Mucosa of descending colon (tissue), 3 donors: ENCODE measurements at places on chromosomes 5 and 9. TPM values are rescaled to one million over a fixed set of nuclear protein-coding genes. Genes with fewer than 3 reads are reported as not detected.
A peak's percentile ranks its signal among the peaks of the same experiment; 100 is the strongest.

DNA sequence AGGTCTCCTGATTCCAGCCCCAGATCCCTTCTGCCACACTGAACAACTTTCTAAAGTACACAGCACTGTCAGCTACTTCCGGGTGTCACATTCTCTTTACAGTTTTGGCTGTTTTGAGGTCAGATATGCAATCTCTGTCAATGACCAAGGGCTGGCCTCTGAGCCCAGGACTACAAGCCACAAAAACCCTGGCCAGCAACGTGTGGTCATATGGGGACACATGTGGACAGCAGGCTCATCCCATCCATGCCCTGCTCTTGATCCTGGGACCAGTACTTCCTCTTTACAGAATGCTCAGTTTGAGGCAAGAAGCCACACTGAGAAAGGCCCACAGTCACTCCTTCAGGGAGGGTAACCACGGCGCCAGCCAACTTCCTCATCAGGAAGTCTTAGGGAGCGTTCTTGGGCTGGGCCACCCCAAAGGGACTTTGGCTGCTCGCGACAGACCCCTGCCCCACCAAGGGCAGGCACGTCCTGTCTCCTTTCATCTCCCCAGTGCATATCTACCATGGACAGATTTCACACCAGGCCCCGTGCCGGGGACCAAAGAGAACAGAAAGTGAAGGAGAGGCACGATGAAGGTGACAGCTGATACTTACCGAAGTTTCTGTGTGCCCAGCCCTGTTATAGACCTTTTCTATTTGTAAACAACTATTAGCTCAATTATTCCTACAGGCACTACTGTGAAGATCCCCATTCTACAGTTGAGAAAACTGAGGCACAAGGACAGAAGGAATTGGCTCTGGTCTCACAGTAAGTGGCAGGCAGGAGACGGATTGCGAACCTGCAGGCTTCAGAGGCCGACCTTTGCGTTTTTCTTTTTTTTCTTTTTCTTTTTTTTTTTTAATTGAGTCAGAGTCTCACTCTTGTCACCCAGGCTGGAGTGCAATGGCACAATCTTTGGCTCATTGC is 37.3 kb downstream of the STK10 start:
- DNase-seq, result peak; percentile 80

DNA sequence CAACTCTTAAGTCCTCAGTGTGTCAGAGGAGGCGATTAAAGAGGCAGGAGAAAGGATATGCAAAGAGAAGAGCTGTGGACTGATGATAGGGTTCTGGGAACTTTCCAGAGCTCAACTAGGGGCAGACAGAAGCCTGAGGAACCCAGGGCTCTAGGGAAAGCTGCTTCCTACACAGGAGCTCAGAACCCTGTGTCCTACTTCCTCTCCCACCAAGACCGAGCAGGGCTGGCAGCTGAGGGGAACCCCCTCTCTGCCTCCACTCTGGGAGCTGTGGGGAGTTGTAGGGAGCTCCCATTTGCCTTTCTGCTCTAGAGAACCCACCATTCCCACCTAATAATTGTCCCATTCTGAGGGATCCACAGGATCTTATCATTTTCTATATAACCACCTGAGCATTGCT is 674.3 kb downstream of the ACTL7B start:
- DNase-seq, result no peak

GRCh38 chr9:93082841-93083411 is 13.1 kb upstream of the CARD19 start:
- DNase-seq, result peak; percentile 12

Gene ZNF484
- 7.5 TPM for total RNA-seq

Gene SELENOP
- total RNA-seq, result 1,750 TPM
